ENCODE measurements at places on chromosomes 7 and 10. TPM values are rescaled to one million over a fixed set of nuclear protein-coding genes. Genes with fewer than 3 reads are reported as not detected.
A peak's percentile ranks its signal among the peaks of the same experiment; 100 is the strongest.

The INHBA gene
- not detected for total RNA-seq

DNA sequence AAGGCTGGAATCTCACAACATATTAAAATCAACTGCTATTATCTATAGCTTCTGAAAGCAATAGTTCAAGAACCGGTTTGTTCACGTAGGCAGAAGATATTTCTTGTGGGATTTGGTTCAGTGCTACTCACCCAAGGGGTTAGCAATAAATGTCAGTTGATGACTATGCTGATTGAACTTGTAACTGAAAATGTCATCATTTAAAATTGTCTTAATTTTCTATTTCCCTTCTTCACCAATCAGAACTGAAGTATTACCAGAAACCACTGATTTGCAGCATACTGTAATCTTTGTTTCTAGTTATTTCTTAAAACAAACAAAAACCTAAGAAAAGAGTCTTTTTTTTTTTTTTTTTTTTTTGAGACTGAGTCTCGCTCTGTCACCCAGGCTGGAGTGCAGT, 46.1 kb downstream of the CPEB3 start:
- no peak overlapping the region for H3K4me3 ChIP-seq
- H3K4me1 ChIP-seq: peaks cover 11% of the 10 kb centered on the region
- DNase-seq: no peak
- peaks cover 3% of the 10 kb centered on the region for H3K27me3 ChIP-seq
- H3K27ac ChIP-seq: no peak overlapping the region
- H3K36me3 ChIP-seq: no peaks in the 10 kb centered on the region

GRCh38 chr7:76394957-76395356, 14.5 kb downstream of the SSC4D start:
- no peaks in the 10 kb centered on the region for H3K36me3 ChIP-seq
- peaks cover 3% of the 10 kb centered on the region for H3K27me3 ChIP-seq
- peak; percentile 28 for DNase-seq
- peak overlapping the region; percentile 42 for H3K4me3 ChIP-seq
- H3K27ac ChIP-seq: peak overlapping the region; percentile 79

DNA sequence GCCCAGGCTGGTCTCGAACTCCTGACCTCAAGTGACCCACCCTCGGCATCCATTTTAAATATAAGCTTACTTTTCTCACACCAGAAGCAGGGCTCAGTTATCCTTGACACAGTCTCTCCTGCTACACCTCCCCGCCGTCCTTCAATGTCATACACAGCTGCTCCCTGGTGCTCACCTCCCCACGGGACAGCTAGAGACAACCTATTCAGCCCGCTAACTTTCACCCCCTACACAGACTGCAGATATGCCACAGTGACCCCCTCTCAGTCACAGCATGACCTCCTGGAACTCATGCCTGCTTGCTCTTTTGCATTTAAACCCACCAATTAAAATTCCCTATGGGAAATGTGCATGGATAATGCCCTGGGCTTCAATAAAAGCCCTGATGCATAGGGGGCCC, 44.2 kb upstream of the KCNMA1 start:
- H3K27me3 ChIP-seq: peaks cover 11% of the 10 kb centered on the region
- DNase-seq: no peak
- peaks cover 10% of the 10 kb centered on the region for H3K4me1 ChIP-seq
- H3K27ac ChIP-seq: no peak overlapping the region
- H3K36me3 ChIP-seq: no peaks in the 10 kb centered on the region
- no peak overlapping the region for H3K4me3 ChIP-seq

GRCh38 chr7:133705596-133705995, 421.5 kb upstream of the LRGUK start:
- H3K36me3 ChIP-seq: no peaks in the 10 kb centered on the region
- peaks cover 3% of the 10 kb centered on the region for H3K27me3 ChIP-seq
- H3K27ac ChIP-seq: no peak overlapping the region
- no peak overlapping the region for H3K4me3 ChIP-seq
- no peaks in the 10 kb centered on the region for H3K4me1 ChIP-seq

DNA sequence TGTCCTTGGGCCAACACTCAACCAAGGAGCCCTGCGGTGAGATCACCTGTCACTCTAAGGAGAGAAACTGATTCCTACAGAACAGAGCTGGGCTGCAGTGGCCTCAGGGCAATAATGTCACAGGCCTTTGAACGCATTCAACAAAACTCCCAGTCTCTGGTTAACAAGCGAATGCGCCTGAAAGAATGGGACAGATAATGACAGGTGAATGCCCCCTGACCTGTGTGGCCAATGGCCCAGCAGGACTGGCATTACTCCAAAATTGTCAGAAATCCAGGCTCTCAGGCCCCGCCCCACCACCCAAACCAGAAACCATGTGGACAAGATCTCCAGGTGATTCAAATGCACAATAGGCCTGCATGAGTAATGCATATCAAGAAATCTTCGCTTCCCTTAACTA, 277.7 kb upstream of the KLF6 start:
- no peak for DNase-seq
- H3K4me1 ChIP-seq: no peaks in the 10 kb centered on the region
- no peak overlapping the region for H3K4me3 ChIP-seq
- H3K27ac ChIP-seq: no peak overlapping the region
- H3K27me3 ChIP-seq: peaks cover 5% of the 10 kb centered on the region
